ENCODE measurements at places on chromosomes 1 and 21.

DNA sequence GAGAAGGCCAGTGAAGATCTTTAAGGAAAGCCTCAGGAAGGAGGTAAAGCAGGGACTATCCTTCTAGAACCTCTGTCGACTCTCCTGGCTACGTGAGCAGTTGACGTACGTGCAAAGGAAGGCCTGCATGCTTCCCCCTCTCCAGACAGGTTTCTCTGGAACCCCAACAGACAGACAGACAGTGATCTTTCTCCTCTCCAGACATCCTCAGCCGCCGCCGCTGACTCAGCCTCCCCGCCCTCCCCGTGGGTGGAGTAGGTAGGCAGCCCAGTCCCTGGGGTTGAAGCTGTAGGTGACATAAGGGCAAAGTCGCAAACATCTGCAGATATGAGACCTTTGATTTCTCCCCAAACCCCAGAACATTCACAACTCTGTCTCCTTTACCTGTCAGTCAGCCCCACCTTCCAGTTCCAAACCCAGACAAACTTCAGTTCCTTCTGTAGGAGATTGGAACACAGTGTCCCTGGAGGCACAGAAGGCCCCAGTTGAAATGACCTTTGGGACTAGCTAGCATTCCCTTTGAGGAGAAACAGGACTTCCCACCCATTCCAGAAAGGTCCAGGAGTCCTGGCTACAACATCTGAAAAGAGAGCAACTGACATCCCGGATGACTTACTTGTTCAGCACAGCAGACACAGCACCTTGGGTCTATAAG is 146.0 kb upstream of the JUN start:
- DNase-seq: peak; percentile 7

- no peak for DNase-seq
These were observed 105.0 kb upstream of the ADGRL2 start for GRCh38 chr1:81695741-81696140.

GRCh38 chr1:107862064-107862463 is 102.9 kb downstream of the VAV3 start:
- no peak for DNase-seq

DNA sequence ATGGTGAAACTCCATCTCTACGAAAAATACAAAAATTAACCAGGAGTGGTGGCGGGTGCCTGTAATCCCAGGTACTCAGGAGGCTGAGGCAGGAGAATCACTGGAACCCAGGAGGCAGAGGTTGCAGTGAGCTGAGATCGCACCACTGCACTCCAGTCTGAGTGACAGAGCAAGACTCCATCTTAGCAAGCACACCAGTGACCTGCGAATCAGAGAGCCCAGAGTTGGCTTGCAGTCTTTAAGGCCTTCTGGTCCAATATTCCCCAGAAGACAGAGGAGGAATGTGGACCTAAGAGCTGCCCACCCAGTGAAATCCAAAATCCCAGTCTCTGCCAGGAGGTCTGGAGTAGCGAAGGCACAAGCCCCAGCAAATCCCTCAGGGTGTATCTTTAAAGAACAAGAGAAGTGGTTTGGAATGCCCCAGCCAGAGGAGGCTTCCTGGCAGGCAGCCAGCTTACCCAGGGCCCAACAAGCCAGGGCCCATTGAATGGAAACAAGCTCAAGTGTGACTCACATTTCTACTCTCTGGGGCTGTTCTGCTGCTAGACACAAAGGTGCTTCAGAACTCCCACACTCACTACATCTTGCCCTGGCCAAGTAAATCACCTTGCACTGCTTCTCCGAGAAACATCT is 23.9 kb downstream of the GPR161 start:
- DNase-seq: peak; percentile 20

- DNase-seq: no peak
These were observed 2.3 kb downstream of the IL6R start for GRCh38 chr1:154407198-154408091.

- no peak for DNase-seq
These were observed 7.4 kb upstream of the SVBP start for GRCh38 chr1:42824481-42825035.

All from activated naive CD8-positive, alpha-beta T cell treated with anti-CD3 and anti-CD28 coated beads, Interleukin-2, amount 50 U/mL, for 16 hours (primary cell).